ENCODE measurements at places on chromosomes 6 and 20. TPM values are rescaled to one million over a fixed set of nuclear protein-coding genes. Genes with fewer than 3 reads are reported as not detected.

The NPEPL1 gene
- polyA plus RNA-seq, result 20.1 TPM

The FNDC11 gene
- polyA plus RNA-seq, result not detected

GRCh38 chr6:69581581-69581980, 215.2 kb downstream of the LMBRD1 start:
- peaks cover 18% of the 10 kb centered on the region for H3K4me1 ChIP-seq
- no peaks in the 10 kb centered on the region for H3K27me3 ChIP-seq
- H3K4me3 ChIP-seq, result no peak overlapping the region
- H3K36me3 ChIP-seq, result no peaks in the 10 kb centered on the region
- no peak for DNase-seq
- H3K27ac ChIP-seq, result no peak overlapping the region

DNA sequence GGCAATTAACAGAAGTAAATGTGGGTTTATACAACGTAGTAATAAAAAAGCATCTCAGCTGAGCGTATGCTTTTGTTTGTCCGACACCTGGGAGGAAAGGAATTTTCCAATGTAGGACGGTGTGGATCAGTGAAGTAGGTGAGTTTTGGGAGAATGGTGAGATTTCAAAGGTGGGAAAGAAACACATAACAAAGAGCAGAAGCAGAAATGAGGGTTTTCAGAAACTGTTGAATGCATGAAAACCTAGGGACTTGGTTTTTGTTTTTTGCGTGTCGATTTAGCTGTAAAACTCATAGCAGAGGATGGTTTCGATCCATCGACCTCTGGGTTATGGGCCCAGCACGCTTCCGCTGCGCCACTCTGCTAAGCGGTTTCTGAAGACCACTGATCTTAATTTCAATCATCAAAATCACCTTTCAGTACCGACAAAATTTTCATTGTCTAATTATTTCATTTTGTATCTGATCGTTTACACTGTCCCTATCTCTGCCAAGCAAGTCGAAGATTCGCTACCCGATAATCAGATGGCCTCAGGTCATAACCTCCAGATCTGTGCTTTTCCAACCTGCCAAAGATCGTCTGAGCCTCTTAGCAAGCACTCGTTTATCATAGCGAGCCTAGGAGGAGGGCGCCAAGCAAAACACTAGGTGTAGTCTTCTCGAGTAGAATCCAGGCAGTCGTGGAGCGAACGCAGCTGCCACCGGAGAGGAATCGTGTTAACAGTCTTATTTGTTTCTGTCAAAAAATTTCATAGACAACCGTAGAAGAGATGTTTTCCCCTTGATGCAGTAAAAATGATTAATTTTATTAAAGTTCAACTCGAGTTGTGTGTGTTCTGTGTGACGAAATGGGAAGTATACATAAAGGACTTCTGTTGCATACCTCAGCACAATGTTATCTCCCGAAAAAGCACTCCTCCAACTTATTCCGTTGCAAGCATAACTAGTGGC, 20.9 kb upstream of the POM121L2 start:
- DNase-seq, result peak; percentile 17
- H3K4me1 ChIP-seq, result peaks cover 13% of the 10 kb centered on the region
- H3K27me3 ChIP-seq, result peaks cover 31% of the 10 kb centered on the region
- H3K4me3 ChIP-seq, result peak overlapping the region; percentile 56
- no peaks in the 10 kb centered on the region for H3K36me3 ChIP-seq

The CNKSR3 gene
- polyA plus RNA-seq, result not detected

DNA sequence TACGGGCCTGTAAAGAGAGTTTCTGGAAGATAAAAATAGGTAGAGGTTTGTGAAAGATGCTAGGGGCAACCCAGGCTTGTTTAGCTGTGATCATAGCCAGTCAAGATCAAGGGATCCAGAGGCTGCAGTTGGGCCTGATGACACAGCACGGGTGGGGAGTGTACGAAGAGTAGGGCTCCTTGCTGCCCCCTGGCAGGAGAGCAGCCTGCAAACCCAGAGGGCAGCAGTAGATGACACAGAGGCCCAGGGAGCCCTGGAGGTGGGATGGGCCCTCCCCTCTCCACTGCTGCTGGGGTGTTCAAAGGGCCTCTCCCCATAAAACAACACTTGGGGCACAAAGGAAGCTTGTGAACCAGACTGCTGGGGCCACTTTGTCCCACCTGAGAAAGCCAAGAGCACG, 47.2 kb downstream of the VEGFA start:
- H3K27me3 ChIP-seq, result peaks cover 10% of the 10 kb centered on the region
- no peaks in the 10 kb centered on the region for H3K36me3 ChIP-seq

The NKX2-2 gene
- not detected for polyA plus RNA-seq

GRCh38 chr6:95804847-95805541, 210.8 kb upstream of the FUT9 start:
- H3K4me3 ChIP-seq, result no peak overlapping the region
- H3K4me1 ChIP-seq, result no peaks in the 10 kb centered on the region
- no peaks in the 10 kb centered on the region for H3K36me3 ChIP-seq
- H3K27me3 ChIP-seq, result no peaks in the 10 kb centered on the region

- H3K4me3 ChIP-seq, result no peak overlapping the region
- H3K4me1 ChIP-seq, result peaks cover 91% of the 10 kb centered on the region
- H3K27ac ChIP-seq, result no peak overlapping the region
- peaks cover 4% of the 10 kb centered on the region for H3K27me3 ChIP-seq
- no peaks in the 10 kb centered on the region for H3K36me3 ChIP-seq
These were observed 6.7 kb upstream of the ATXN1 start for GRCh38 chr6:16767765-16768476.

The PPP1R16B gene
- 23.6 TPM for polyA plus RNA-seq

DNA sequence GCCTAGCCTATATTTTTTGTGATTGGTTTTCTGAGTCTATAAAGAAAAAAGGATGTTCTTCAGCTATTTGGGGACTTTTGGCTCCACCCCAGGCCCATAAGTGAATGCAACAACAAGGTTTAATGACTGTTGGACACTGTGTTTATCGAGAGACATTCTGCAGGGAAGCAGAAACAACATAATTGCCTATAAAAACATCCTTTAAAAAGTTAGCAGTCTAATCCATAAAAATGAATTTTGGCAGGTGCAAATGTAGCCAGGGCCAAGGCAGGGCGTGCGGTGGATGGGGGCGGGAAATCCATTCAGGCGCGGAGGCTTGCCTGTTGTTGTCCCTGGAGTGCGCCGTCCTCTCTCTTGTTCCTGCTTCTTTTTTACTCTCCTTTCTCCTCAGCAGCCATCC, 99.3 kb downstream of the PAX1 start:
- DNase-seq, result no peak
- no peak overlapping the region for H3K27ac ChIP-seq
- peaks cover 4% of the 10 kb centered on the region for H3K27me3 ChIP-seq
- no peaks in the 10 kb centered on the region for H3K4me1 ChIP-seq
- no peaks in the 10 kb centered on the region for H3K36me3 ChIP-seq

DNA sequence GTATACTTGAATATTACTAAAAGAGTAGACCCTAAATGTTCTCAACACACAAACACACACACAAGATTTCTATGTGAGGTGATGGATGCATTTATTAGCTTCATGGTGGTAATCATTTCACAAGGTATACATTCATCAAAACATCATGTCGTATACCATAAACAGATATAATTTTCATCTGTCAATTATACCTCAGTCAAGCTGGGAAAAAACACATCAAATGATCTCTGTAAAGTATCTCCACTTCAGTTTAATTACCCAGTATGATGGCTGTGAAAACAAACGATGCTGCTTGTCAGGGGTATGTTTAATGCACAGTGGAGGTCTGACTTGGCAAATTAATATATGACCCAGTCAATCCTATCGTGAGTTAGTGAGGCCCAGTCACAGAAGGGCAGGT, 157.2 kb downstream of the MTFR2 start:
- H3K4me1 ChIP-seq, result peaks cover 18% of the 10 kb centered on the region
- H3K27ac ChIP-seq, result no peak overlapping the region
- DNase-seq, result no peak
- no peaks in the 10 kb centered on the region for H3K36me3 ChIP-seq
- no peaks in the 10 kb centered on the region for H3K27me3 ChIP-seq

The DUSP15 gene
- not detected for polyA plus RNA-seq

- no peaks in the 10 kb centered on the region for H3K4me1 ChIP-seq
- H3K27ac ChIP-seq, result no peak overlapping the region
- no peak for DNase-seq
- peaks cover 1% of the 10 kb centered on the region for H3K27me3 ChIP-seq
- H3K36me3 ChIP-seq, result no peaks in the 10 kb centered on the region
- H3K4me3 ChIP-seq, result no peak overlapping the region
These were observed 36.1 kb downstream of the ELOVL2 start for GRCh38 chr6:11007715-11008608.

GRCh38 chr6:38671885-38672467, 31.0 kb downstream of the GLO1 start:
- peak; percentile 32 for DNase-seq
- no peak overlapping the region for H3K4me3 ChIP-seq
- H3K4me1 ChIP-seq, result peaks cover 10% of the 10 kb centered on the region
- no peaks in the 10 kb centered on the region for H3K27me3 ChIP-seq

- peaks cover 2% of the 10 kb centered on the region for H3K27me3 ChIP-seq
- H3K4me1 ChIP-seq, result no peaks in the 10 kb centered on the region
- no peaks in the 10 kb centered on the region for H3K36me3 ChIP-seq
- no peak overlapping the region for H3K4me3 ChIP-seq
- H3K27ac ChIP-seq, result no peak overlapping the region
These were observed 177.3 kb upstream of the TENT5A start for GRCh38 chr6:81929828-81930227.

DNA sequence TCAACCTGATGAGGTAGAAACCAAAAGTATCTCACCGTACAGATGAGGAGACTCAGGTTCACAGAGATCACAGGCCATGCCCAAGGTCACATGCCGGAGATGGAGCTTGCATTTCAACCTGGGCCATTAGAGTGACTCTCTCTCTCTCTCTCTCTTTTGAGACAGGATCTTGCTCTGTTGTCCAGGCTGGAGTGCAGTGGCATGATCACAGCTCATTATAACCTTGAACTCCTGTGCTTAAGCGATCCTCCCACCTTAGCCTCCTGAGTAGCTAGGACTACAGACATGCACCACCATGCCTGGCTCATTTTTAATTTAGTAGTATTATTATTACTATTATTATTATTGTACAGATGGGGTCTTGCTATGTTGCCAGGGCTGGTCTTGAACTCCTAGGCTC, 2.8 kb upstream of the CSNK2A1 start:
- H3K4me3 ChIP-seq, result no peak overlapping the region
- H3K36me3 ChIP-seq, result no peaks in the 10 kb centered on the region
- H3K27me3 ChIP-seq, result peaks cover 10% of the 10 kb centered on the region
- H3K27ac ChIP-seq, result no peak overlapping the region
- H3K4me1 ChIP-seq, result peaks cover 30% of the 10 kb centered on the region

DNA sequence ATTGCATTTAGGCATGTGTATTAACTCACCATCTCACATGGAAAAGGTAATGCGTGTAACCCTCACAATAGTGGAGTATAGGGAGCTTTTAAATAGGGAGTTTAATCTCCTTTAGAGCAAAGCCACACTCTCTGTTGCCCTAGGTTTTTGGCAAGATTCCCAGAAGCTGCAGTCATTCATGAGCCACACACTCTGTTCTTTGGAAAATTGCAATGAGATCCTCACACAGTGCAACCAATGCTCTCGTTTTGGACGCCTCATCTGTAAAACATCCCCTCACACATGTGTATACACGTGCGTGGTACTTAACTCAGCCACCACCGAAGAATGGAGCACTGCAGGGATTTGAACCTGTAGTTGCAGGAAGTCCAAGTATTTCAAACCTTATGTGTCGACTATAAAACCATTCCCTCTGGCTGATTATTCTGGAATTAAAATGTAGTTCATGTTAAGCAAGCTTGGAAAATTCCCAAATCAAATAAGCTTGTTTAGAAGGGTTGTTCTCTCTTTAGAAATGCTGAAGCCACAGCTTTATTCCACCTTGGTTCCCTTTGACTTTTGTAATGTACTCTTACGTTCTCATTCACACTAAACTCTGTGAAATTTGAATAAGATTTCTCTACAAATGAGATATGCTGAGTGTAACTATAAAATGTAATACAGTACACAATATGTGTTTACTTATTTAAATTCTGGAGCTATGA, 489.8 kb upstream of the MANEA start:
- no peak for DNase-seq
- H3K4me3 ChIP-seq, result no peak overlapping the region
- H3K4me1 ChIP-seq, result no peaks in the 10 kb centered on the region
- H3K36me3 ChIP-seq, result no peaks in the 10 kb centered on the region
- no peaks in the 10 kb centered on the region for H3K27me3 ChIP-seq

- H3K4me1 ChIP-seq, result no peaks in the 10 kb centered on the region
- no peak overlapping the region for H3K4me3 ChIP-seq
- no peaks in the 10 kb centered on the region for H3K27me3 ChIP-seq
- no peak for DNase-seq
These were observed 41.3 kb upstream of the TRAF3IP2 start for GRCh38 chr6:111646942-111647341.

The PRSS16 gene
- not detected for polyA plus RNA-seq

DNA sequence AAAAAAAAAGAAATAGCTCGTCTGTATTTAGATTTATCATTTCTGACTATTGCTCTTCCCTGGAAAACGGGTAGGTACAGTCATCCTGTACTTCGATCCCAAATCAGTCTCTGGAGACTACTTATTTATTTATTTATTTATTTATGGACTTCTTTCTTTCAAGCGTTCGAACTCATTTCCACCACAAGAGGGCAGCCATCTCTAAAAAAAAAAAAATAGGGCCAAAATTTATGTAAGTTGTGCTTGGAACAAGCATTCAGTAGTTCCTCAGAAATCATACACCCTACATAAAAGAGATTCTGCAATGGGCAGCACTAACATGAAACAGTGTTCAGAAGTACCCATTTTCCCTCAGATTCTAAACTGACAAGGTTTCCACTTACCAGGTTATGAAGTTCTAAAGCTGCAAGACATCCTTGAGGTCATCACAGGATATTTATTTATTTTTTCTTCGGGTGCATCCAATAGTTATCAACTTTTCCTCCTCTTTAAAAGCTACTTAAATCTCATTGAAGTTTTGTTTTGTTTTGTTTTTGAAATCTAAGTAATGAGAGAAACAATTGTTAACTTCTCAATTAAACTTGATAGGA, 1.9 kb upstream of the BMP2 start:
- DNase-seq, result peak; percentile 12
- no peak overlapping the region for H3K4me3 ChIP-seq
- no peak overlapping the region for H3K27ac ChIP-seq
- no peaks in the 10 kb centered on the region for H3K27me3 ChIP-seq

The ARMH2 gene
- polyA plus RNA-seq, result not detected

The TSHZ2 gene
- polyA plus RNA-seq, result not detected

The KDM1B gene
- 0.05 TPM for polyA plus RNA-seq

GRCh38 chr6:156803353-156803752, 26.2 kb downstream of the ARID1B start:
- H3K27me3 ChIP-seq, result no peaks in the 10 kb centered on the region
- peaks cover 94% of the 10 kb centered on the region for H3K4me1 ChIP-seq
- no peak overlapping the region for H3K4me3 ChIP-seq
- H3K27ac ChIP-seq, result peak overlapping the region; percentile 32

DNA sequence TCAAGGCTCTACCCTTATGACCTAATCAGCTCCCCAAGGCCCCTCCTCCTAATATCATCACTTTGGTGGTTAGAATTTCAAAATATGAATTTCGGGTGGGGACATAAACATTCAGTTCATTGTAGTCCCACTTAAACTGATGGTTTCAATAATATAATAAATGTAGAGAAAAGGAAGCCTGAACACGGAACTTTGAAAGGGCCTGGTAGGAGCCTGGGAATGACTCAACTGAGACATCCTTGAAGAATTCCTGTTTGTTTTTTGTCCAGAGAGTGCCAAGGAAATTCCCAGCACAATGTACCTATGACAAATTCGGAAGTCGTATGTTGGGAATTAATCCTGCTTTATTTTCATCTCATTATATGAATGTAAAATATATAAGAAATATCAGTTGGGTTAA, 457.9 kb downstream of the PLCB1 start:
- H3K27me3 ChIP-seq, result no peaks in the 10 kb centered on the region
- H3K36me3 ChIP-seq, result peaks cover 3% of the 10 kb centered on the region
- H3K27ac ChIP-seq, result no peak overlapping the region
- no peak for DNase-seq
